ENCODE measurements at places on chromosomes 4 and X.

- DNase-seq = no peak
These were observed 183.4 kb downstream of the CBR4 start for GRCh38 chr4:168826620-168827019.

DNA sequence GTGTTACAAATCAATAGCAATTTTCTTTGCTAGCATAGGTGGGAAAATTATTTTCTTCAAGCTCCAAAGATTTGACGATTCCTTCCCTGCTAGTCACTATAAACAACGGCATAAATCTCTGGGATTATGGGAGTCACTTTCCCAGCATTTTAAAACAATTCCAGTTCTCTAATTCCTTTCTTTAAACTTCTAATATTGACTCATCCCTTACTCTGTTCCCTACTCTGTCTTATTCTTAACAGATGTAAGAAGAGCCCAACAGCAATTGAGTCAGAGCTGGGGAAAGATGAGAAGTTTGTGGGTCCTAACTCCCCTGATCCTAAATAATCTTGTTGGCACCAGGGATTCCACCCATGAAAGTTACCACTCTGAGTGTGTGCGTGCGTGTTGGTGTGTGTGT is 47.4 kb upstream of the IL21 start:
- DNase-seq = no peak

- DNase-seq = no peak
These were observed 27.4 kb downstream of the GBA3 start for GRCh38 chr4:22720091-22720490.

- DNase-seq = no peak
These were observed 25.1 kb downstream of the OCRL start for GRCh38 chrX:129565046-129565650.

- DNase-seq = no peak
These were observed 698.0 kb downstream of the FAT4 start for GRCh38 chr4:126012691-126013290.

DNA sequence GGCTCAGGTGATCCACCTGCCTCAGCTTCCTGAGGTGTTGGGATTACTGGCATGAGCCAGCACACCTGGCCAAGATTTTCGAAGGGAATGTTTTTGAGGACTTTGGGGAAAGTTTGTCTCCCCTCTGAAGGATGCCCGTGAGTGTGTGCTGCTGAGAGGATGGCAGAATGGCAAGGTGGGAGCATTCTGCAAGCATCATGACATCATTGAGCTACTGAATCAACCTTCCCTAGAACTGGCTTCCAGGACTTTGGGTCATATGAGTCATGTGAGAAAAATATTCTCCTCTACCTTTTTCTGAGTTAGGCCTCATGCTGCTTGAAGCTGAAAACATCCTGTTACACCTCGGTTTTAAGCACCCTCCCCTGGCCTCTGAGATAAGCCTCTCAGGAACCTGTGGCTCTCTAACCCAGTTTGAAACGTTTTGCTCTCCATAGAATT is 31.0 kb downstream of the TMEM131L start:
- DNase-seq = peak; percentile 22

DNA sequence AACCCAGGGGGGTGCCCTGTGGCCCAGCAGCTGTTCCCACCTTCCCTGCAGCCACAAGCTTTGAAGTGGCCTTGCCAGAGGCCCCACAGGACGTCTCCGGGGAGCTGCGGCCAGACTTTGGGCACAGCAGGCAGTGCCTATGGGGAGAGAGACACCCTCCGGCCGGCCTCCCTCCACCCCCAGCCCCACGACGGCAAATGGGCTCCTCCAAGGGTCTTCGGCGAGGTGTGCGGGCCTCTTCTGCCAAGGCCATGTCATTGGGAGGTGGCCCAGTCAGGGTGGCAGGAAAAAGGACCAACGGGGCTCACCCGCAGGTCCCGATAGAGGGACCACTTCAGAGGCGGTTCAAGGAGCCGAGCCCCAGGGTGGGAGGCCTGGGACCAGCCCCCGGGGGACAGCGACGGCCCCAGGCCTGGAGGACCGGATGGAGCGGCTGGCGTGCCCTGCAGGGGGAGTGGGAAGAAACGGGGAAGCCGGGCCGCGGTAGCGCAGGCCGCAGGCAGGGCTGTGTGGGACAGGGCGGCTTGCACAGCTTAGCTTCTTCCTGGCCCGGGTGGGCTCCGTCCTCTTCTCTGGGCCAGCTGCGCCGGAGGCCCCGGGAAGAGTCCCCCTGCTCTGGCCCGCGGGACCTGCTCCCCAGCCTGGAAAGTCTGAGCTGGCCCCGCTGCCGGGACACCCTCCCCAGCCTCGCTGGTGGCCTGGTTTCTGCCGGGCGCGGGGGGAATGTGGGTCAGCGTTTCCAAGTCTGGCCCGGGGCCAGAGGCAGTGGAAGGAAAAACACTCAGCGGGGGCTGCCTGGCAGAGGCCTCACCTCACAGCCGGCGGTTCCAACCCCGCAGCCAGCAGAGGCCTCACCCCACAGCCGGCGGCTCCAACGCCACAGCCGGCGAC is 21.9 kb upstream of the SPON2 start:
- DNase-seq = no peak

GRCh38 chr4:8355306-8355705 is 85.2 kb downstream of the ACOX3 start:
- no peak for DNase-seq

- DNase-seq = no peak
These were observed 99.5 kb upstream of the FAM9B start for GRCh38 chrX:9133426-9133825.
